ENCODE measurements at places on chromosomes 5 and 9.

DNA sequence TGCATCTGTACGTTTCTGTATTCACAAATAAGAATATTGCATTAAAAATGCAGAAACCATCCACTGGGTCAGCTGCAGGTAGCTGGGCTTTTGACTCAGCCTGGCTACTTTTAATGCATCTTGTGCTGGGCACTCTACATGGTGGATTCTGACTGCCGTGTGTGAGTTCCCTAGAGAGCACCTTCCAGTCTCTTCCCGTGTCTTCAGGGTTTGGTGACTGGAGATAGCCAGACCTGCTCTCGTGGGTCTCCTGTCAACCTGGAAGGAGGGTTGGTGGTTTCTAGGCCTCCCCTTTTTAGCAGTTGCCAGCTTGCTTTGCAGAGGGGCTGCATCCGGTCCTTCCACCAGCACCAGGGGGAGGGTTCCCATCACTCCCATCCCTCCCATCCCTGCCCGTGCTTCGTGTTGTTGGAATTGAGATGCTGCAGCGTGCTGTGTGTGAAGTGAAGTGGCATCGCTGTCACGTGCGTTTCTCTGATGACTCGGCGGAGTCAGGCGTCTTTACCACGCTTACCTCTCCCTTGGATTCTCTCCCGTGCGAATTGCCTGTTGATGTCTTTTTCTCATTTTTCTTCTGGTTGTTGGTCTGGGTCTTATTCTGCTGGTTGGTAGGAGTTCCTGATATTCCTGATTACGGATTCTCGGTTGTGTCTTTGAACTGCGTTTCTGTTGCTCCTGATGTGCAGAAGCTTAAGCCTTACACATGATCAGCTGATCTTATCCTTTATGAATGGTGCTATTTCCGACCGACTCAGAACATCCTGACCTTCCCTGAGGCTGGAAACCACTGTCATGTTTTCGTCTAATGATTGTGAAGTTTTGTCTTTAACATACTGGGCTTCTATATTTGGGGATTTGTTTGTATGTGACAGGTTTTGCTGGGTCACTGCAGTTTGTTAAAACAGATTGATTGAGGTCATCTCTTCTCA, 16.9 kb downstream of the FBXW5 start:
- no peak for DNase-seq

GRCh38 chr9:18452276-18452675, 21.7 kb upstream of the ADAMTSL1 start:
- no peak for DNase-seq

GRCh38 chr5:58933891-58934628, 351.2 kb downstream of the RAB3C start:
- DNase-seq: no peak

- DNase-seq: no peak
These were observed 45.7 kb downstream of the MARCHF3 start for GRCh38 chr5:126984632-126985031.

DNA sequence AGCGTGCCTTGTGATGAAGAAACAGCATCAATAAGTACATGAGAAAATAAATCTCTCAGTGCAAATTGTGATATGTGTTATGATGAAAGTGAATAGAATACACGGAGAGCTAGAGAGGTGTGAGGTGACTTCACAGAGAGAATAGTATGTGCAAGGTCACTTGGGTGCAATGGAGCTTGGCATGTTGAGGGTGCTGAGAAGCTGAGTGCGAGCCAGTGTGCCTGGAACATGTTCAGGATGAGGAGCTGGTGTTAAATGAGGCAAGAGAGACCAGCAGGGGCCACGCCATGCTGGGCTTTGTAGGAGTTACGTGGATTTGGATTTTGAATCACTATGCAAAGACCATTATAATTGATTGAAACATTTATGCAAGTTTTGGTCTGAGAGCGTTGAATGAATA, 12.8 kb upstream of the RPS23 start:
- DNase-seq: no peak

DNA sequence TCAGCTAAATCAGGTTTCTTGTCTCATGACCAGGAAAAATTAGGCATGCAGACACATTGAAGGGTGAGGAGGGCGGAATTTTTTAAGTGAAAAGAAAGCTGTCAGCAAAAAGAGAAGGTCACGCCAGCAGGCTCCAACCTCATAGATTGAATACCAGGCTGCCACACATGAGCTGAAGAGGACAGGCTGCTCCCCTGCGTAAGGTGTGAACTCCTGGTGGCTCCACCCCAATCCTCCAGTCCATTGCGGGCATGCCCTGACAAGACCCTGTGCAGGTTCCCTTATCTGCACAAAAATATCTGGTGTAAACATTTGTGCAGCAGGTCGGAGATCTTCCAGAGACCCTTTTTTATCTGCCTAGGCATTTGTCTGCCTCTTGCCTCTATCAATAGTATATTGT, 22.9 kb upstream of the TEX10 start:
- DNase-seq: no peak

GRCh38 chr9:79577969-79578723, 6.4 kb downstream of the TLE4 start:
- no peak for DNase-seq

DNA sequence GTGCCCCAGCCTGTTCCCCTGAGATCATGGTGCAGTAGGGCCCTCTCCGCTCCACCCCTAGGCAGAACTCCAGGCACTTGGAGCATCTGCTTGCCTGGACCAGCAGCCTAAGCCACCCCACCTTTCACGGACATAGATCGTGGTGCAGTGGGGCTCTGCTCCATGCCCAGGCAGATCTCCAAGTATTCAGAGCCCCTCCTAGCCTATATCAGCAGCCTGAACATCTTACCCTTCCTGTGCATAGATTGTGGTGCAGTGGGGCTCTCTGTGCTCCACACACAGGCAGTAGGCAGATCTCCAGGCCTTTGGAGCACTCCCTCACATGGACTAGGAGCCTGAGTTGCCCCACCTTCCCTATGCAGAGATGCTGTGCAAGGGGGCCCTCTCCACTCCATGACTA, 103.0 kb downstream of the GLIS3 start:
- DNase-seq: no peak

DNA sequence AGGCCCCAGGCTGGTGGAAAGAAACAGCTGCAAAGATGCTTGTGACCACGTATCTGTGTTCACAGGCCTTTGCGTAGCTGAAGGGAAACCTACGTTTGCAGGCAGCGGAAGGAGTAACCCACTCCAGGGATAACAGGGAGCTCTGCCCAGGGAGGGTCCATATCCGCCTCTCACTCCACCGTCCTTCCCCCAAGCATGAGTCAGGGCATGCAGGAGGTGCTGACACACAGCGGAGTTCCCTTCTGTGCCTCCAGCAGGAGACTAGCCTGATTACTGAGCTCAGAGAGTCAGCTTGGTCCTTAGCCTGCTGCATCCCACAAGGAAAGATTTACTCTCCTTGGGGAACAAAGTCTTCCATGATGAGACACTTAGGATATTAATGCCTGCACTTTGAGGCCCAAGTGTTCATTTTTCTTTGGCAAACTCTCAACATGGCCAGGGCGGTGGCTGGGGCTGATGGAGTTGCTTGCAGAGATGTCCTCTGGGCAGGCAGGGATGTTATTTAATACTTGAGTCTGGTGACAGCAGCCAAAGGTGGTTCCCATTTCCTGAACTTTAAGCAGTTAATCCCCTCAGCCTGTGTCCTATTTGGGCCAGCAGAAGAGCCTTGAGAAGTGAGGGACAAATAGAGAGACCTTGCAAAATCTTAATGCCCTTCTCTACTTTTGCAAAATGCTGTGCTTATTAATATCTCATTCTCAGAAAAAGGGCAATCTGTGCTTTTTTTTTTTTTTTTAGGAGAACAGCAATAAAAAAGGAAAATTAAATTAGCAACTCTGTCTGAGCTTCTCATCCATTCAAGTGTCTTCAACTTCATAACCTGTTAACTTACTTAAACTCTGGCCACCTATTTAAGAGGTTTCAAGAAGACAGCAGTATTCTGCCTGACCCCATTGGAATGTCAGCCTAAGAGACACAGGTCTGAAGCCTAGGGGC, 222.1 kb downstream of the HSPA4 start:
- DNase-seq: no peak

- no peak for DNase-seq
These were observed 338.1 kb upstream of the ATP10B start for GRCh38 chr5:161190086-161190485.

DNA sequence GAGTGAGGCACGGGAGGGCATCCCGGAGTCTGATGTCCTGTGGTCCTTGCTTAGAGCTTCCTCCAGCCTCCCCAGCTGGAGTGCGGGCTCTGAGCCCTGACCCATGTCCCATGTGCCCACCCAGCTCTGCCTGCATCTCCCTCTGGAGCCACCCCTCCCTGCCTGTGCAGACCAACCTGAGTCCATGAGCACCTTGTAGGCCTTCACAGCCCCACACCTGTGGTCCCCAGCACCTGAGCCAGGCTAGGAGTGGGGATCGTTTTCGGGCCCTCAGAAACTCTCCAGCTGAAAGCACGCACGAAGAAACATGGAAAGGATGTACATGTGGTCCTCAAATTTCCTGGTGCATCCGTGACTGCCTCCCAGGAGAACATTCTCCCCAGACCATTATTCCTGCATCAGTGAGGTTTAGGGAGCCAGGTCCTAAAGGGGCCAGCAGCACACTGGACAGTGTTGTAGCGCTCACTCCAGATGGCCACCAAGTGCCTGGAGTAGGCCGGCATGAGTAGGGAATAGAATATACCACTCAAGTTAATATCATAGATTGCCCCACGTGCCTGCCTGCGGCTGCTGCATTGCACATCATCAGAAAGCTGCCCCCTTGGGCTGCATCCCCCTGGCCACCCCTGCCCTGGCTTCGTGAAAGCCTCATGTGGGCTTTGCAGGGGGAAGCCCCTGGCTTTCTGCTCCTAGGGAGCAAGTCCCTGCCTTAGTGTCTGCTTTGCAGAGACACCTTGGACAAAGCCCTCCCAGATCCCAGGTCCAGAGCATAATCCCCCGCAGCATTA, 80.6 kb downstream of the WNK2 start:
- DNase-seq: no peak

- DNase-seq: no peak
These were observed 61.5 kb downstream of the NR3C1 start for GRCh38 chr5:143341807-143342570.

- no peak for DNase-seq
These were observed 25.3 kb downstream of the RAPGEF6 start for GRCh38 chr5:131609774-131610173.

GRCh38 chr5:17151686-17152085, 65.7 kb upstream of the BASP1 start:
- DNase-seq: no peak

DNA sequence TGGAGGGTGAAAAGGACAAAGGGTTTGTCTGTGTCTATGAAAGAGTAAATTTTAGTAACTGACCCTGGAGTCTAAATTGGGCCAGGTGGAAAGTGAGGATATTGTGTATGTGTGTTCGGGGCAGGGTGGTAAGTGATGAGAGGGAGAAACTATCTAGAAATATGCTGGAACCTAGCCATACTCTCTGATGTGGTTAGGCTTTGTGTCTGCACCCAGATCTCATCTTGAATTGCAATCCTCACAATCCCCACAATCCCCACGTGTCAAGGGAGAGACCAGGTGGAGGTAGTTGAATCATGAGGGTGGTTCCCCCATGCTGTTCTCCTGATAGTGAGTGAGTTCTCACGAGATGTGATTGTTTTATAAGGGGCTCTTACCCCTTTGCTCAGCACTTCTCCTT, 60.6 kb downstream of the COMMD10 start:
- no peak for DNase-seq

DNA sequence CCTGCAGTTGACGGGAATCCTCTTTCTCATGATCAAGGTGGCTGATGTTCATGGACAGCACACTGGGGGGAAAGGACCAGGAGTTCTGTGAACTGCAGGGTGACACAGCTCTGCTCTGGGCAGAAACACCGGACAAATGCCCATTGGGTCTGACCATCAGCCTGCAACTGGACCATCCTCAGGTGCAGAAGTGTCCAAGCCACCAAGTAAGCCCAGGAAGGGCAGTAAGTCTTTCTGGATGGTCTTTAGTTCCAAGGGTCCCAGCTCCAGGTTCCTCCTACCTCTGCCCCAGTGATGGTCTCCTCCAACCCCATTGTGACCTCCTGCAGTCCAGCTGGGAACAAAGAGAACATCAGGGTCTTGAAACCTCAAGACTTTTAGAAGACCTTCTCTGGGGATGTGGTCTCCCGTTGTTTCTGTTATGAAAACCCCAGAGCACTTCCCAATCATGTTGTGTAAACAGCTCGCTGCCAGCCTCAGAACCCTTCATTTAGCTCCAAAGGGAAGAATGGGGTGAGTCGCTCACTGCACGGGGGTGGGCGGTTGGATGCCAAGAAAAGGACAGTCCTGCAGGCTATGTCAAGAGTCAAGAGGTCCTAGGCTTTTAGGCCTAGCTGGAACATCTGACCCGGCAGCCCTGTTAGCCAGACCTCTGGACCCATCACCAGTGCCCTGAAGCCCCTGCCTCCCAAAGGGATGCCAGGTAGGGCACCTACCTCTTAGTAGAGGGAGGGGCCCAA, 41.8 kb upstream of the TCF7 start:
- no peak for DNase-seq

DNA sequence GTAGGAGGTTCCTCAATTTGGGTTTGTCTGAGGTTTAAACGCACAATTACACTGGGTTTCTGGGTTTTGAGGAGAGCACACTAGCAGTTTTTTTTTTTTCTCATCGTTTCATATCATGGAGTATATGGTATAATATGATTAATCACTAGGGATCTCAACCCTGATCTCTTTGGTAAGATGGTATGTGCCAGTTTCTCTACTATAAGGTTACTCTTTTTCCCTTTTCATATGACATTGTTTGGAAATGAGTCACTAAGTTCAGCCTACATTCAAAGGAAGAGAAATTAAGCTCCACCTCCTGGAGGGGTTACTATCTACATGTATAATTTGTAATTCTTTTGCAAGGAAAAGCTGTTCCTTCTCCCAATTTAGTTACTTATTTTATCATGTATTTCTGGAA, 35.2 kb downstream of the MTRR start:
- no peak for DNase-seq
